CD4-positive, alpha-beta T cell (primary cell): ENCODE measurements at places on chromosomes 11 and 22.

DNA sequence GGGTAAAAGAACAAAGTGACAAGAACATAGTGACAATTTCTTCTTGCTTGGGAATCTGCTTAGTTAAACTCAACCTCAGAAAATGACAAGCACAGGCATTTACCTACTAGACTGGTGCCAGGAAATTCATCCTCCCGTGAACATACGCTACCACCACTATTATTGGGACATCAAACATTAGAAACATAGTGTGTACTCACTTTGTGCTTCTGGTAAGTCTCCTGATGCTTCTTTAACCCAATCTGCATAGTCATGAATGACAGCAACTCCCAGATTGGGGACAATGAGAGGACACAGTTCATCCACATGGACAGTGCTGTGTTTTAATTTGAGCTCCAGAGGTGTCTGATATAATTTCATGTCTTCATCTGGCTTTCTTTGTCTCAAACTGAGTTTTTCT lies 29.2 kb upstream of the CHRNA10 start:
- no peak for DNase-seq

DNA sequence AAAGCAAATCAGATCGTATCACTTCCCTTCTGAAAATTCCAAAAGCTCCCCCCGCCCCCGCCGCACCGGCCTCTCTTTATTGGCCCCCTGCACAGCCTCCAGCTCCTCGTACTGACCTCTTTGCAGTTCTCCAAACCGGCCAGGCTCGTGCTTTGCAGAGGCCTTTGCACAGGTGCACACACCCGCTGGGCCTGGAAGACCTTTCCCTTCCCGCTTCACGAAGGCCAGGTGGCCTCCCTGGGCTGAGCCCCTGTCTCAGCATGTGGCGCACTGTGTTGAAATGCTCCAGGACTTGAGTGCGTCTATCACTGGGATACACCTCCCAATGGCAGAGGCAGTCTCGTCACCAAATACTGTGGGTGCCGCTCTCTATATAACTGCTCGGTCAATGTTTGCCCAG lies 13.2 kb upstream of the ADA2 start:
- no peak for DNase-seq

DNA sequence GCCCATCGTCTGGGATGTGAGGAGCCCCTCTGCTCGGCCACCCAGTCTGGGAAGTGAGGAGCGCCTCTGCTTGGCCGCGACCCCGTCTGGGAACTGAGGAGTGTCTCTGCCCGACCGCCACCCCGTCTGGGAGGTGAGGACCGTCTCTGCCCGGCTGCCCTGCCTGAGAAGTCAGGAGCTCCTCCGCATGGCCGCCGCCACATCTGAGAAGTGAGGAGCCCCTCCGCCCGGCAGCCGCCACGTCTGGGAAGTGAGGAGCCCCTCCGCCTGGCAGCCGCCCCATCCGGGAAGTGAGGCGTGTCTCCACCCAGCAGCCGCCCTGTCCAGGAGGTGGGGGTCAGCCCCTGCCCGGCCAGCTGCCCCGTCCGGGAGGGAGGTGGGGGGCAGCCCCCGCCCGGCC lies 5.8 kb upstream of the OR5M8 start:
- no peak for DNase-seq

DNA sequence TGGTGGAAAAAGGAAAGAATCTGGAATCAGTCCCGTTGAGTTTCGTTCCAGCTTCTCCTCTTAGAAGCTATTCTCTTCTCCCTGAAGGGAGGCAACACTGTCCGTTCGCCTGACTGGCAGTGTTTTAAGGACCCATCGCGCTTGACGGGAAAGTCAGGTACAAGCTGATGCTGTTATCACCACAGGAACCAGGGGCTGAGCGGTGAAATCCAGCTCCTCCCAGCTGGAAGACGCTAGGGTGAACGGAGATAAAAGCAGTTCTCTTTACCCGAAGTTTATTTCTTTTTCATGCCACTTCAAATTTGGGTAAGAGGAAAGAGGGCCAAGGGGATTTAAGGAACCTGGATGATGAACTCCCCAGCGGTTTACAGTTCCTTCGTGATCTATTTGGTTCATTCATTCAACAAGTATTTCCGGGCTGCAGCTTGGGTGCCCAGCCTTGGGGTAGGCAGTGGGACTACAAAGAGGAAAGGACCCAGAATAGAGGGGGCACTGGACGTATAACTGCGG lies 551 bp upstream of the DEUP1 start:
- DNase-seq, result no peak

- no peak for DNase-seq
Measured at GRCh38 chr11:125968354-125968753, 22.5 kb downstream of the VSIG10L2 start.

- no peak for DNase-seq
Measured at GRCh38 chr22:44424867-44425693, 73.0 kb downstream of the RTL6 start.

- DNase-seq, result no peak
Measured at GRCh38 chr22:46425016-46425415, 89.5 kb downstream of the TRMU start.

GRCh38 chr11:83158965-83159901 lies 2.3 kb downstream of the PCF11 start:
- DNase-seq, result no peak
